M059J (cell line): ENCODE measurements at places on chromosomes 2 and 18. TPM values are rescaled to one million over a fixed set of nuclear protein-coding genes. Genes with fewer than 3 reads are reported as not detected.

Gene XDH
- total RNA-seq: 0.89 TPM in 1 of 2 replicates, not detected in the other

Gene SH2D6
- total RNA-seq: not detected in 2 replicates

Gene PECR
- total RNA-seq: 9.0 and 11.5 TPM in 2 replicates

Gene CGREF1
- 0.17 and 0.84 TPM in 2 replicates for total RNA-seq

Gene FEV
- not detected in 2 replicates for total RNA-seq

Gene PPP1R1C
- 5.2 and 8.4 TPM in 2 replicates for total RNA-seq
